Stimulated activated CD8-positive, alpha-beta memory T cell treated with anti-CD3 and anti-CD28 coated beads, Interleukin-15, amount 100 ng/mL, for 4 hours (primary cell): ENCODE measurements at places on chromosomes 1 and 21.

GRCh38 chr1:29439615-29440014, 203.3 kb downstream of the PTPRU start:
- DNase-seq = no peak

DNA sequence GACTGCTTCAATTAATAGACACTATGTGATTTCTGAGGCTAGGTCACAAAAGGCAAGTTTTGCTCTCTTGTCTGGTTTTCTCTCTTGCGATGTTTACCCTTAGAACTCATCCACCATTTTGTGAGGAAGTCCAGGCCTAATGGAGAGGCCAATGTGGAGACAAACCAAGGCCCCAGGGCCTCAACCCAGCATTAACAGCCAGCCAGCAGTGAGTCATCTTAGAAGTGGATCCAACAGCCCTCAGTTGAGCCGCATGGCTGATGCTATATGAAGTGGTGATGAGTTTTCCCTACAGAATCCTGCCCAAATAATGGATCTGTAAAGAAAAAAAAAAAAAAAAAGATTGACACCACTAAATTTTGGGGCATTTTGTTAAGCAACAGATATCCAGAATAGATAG, 95.1 kb downstream of the DNTTIP2 start:
- DNase-seq = no peak

DNA sequence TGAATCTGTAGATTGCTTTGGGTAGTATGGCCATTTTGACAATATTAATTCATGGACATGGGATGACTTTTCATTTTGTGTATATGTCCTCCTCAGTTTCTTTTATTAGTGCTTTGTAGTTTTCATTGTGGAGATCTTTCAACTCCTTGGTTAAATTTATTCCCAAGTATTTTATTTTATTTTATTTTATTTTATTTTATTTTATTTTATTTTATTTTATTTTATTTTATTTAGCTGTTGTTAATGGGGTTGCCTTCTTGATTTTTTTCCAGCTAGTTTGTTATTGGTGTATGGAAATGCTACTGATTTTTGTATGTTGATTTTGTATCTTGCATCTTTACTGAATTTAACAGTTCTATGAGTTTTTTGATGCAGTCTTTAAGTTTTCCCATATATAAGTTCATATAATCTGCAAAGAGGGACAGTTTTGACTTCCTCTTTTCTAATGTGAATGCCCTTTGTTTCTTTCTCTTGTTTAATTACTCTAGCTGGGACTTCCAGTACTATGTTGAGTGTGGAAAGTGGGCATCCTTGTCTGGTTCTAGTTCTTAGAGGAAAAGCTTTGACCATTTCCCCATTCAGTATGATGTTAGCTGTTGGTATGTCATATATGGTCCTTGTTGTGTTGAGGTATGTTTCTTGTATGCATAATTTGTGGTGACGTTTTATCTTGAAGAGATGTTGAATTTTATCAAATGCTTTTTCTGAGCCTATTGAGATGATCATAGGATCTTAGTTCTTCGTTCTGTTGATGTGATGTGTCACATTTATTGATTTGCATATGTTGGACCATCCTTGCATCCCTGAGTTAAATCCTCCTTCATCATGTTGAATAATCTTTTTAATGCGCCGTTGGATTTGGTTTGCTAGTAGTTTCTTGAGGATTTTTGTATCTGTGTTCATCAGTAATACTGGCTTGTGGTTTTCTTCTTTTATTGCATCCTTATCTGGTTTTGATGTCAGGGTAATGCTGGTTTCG, 14.3 kb downstream of the CEPT1 start:
- DNase-seq = no peak

GRCh38 chr1:40053138-40053887, 12.8 kb downstream of the CAP1 start:
- DNase-seq = no peak

DNA sequence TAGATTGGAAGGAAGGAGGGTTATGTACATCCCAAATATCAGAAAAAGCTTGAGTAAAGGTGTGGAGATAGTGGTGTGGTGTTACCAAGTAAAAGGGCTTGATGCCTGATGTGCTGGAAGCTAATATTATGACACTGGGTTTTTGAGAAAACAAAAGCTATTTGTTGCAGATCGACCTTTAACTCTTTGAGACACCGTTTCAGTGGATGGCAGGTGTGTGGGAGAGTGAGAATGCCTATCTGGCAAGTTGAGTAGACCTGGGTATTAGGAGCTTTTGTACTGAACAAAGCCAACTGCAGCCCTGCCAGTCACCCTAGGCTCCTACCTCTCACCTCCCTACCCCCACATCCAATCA, 1.4 kb downstream of the MMACHC start:
- no peak for DNase-seq

DNA sequence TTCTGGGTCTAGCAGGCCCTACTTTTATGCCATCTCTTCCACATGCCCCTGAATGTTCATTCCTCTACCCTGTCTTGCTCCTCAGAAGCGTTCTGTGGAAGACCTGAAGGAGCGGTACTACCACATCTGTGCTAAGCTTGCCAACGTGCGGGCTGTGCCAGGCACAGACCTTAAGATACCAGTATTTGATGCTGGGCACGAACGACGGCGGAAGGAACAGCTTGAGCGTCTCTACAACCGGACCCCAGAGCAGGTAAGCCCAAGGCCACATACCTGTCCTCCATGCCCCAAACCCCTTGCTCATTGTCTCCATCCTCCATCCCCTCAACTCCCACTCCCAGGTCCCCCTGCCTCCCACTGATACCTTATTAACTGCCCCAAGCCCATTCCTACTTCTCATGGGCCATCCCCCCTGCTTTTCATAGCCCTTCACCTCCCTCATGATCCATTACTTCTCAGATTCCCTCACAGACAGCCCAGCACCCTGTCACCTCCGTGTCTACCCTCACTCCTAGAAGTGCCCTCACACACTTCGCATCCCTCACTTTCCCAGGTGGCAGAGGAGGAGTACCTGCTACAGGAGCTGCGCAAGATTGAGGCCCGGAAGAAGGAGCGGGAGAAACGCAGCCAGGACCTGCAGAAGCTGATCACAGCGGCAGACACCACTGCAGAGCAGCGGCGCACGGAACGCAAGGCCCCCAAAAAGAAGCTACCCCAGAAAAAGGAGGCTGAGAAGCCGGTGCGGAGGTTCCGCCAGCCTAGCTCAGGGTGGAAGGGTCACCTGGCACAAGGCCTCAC, 5.4 kb downstream of the DMAP1 start:
- DNase-seq = no peak

GRCh38 chr1:240935920-240936319, 324.0 kb upstream of the GREM2 start:
- no peak for DNase-seq

DNA sequence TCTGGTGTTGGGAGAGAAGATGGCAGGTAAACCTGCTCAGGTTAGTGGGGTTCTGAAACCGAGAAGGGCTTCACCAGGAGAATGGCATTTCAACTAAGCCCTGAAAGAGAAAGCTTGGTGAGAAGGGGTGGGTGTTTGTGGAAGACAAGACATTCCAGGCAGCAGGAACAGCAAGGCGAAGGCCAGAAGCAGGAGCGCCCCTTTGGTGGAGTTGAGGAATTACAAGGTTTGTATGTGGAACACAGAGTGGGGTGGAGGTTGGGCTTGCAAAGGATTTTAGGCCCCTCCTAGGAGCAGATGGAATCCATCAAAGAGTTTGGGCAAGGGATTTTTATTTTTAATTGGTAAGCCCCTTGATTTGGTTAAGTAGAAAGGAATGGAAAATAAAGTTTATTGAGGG, 24.8 kb upstream of the ELOA start:
- no peak for DNase-seq

DNA sequence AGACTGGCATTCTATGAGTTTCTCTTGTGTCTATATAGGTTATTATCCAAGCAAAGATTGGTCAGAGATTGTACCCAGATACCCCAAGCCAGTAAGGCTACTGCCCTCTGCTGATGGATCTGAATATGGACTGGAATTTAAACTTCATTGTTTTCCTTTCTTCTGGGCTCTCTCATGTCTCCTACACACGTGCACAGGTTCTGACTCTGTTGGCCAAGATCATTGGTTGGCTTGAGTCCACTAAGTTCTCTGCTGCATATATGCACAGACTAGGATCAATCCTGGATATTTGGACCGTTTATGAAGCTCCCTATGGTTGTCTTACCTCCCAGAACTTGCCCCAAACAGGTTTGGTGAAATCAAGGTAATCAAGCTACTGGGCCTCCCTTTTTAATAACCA, 69.7 kb downstream of the CC2D1B start:
- no peak for DNase-seq

DNA sequence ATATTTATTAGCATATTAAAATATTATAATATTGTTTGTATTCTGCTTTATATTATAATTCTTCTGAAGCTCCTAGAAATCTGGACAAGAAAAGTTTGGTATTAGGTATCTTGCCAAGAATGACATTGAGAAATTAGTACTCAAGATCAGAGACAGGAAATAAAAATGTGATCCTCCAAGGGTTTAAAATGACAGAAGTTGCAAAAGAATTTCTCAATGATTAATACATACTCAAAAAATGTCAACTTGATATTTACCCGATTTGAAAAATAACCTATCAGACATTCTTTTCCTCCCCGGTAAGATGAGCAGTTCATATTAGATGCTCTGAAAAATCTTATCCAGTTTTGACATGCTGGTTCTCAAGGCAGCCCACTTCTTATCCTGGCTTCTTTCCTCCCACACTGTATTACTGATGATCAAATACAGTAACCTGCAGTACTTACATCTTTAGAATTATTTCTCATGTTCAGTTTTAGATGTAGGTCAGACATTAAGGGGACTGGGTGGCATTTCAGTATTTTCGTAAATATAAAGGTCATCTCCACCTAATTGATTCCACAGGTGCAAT, 55.3 kb downstream of the CACHD1 start:
- DNase-seq = no peak

GRCh38 chr1:210259561-210259960, 27.0 kb downstream of the SERTAD4 start:
- no peak for DNase-seq

- no peak for DNase-seq
Observed at GRCh38 chr1:157542676-157543075, 9.6 kb downstream of the FCRL5 start.

GRCh38 chr1:46458190-46458589, 31.4 kb upstream of the DMBX1 start:
- no peak for DNase-seq

GRCh38 chr1:103363008-103363365, 162.5 kb upstream of the RNPC3 start:
- DNase-seq = no peak

DNA sequence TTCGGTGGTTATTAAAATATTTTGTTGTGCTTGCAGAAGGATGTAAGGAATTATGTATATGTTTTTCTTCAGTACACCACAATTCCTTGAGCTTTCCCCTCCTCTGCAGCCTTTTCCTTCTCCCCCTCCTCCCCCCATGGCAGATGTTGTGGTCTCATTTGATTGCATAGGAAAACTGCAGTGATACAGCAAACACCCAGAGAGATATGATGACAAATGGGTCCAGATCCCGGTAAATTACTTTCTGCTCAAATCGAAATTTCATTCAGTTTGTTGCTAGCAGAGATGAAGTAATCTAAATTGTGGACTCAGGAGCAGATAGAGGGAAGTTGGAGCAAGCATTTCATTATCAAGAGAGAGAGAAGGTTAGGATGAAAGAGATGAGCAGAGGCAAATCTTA, 9.9 kb downstream of the LMO4 start:
- no peak for DNase-seq

- DNase-seq = no peak
Observed at GRCh38 chr1:150551051-150551783, 2.0 kb downstream of the ADAMTSL4 start.
